Adrenal gland (tissue), 19 donors: ENCODE measurements at places on chromosomes 5 and 9. TPM values are rescaled to one million over a fixed set of nuclear protein-coding genes. Genes with fewer than 3 reads are reported as not detected.
A peak's percentile ranks its signal among the peaks of the same experiment; 100 is the strongest.

The LEAP2 gene
- total RNA-seq = 1.7 TPM

The C6 gene
- total RNA-seq = 6.1 TPM

The HTR4 gene
- 1.4 TPM for total RNA-seq

The OLFM1 gene
- total RNA-seq = 10.8 TPM

The REXO4 gene
- total RNA-seq = 23.0 TPM

The ANKRD31 gene
- 0.78 TPM for total RNA-seq

- DNase-seq = no peak
Observed at GRCh38 chr5:107812570-107813141, 141.9 kb upstream of the EFNA5 start.

- DNase-seq = no peak
Observed at GRCh38 chr9:81224166-81225081, 464.9 kb downstream of the TLE1 start.

DNA sequence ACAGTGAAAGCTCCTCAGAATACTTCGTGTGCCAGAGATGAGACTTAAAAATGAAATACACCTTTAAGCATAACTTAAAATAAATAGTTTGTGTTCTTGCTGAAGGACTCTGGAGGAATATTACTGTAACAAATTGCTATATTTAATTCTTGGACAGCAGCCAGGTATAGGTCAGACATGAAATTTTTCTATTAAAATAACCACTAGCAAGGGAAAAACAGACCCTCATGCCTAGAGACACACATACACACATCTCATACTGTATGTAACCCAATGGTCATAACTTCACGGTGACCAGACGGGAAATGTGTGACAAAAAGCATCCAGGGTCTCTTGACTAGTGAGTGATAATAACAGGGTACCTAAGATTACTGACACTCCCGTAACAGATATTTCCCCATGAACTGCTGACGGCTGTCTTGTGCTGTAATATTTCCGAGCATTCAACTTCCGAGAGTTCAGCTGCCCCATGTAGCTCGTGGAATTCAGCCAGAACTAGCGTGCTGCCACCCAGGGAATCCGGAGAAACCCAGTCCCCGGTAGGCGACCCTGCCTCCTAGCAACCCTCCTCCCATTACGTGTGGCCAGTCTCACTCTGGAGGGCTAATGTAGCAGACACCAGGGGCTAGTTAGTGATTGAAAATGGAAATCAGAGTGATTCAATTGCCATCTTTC, 2295.1 kb upstream of the WWC1 start:
- no peak for DNase-seq

GRCh38 chr5:127187706-127188105, 102.9 kb upstream of the MEGF10 start:
- peak; percentile 8 for DNase-seq

- no peak for DNase-seq
Observed at GRCh38 chr5:82597437-82597836, 319.3 kb upstream of the RPS23 start.

DNA sequence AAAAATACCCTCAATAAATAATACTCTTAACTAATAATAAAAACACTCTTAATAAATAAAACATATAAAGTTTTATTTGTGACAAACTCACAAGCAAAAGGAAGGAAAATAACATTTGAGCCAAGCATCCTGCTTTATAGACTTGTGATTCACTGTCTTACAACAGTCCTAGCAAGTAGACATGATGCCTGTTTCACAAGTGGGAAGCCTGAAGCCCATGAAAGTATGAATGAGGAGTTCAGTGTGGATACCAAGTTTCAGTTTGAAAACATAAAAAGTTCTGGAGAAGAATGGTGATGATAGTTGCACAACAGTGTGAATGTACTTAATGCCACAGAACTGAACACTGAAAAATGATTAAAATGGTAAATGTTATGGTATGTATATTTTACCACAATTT, 10.9 kb downstream of the HABP4 start:
- DNase-seq = no peak

DNA sequence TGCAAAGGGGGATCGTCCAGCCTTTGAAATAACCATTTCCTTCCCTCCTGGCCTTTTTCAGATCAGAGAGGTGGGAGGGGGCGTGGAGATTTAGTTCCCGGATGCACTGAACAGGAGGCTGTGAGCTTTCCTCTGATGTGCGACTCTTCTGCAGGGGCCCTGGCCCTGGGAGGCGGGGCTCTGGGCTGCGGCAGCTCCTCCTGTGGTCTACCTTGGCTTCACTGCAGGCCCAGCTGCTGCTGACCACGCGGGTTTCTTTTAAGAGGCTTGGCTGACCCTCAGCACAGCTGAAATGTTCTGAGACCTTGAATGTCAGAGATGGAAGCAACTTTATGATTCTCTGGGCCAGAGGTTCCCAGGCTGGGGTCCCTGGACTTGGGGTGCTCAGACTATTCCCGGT, 27.0 kb upstream of the COL15A1 start:
- peak; percentile 67 for DNase-seq

DNA sequence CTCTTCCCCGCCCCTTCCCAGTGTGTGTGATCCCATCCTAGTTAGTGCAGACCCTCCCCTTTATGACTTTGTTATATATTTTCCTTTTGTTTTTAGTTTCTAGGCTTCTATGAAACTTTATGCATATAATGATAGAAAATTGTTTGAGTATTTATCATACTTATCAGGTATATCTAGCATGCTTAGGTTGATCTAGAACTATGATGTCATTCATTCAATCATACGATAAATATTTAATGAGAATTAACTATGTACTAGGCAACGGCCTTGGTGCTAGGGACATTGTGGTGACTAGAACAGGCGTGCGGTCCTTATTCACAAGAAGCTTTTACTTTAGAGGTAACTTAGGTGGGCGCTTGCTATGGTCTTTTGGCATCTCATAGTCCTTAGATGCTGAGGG, 13.6 kb upstream of the ANKRD55 start:
- DNase-seq = no peak

GRCh38 chr9:132006677-132007370, 72.8 kb downstream of the MED27 start:
- no peak for DNase-seq

DNA sequence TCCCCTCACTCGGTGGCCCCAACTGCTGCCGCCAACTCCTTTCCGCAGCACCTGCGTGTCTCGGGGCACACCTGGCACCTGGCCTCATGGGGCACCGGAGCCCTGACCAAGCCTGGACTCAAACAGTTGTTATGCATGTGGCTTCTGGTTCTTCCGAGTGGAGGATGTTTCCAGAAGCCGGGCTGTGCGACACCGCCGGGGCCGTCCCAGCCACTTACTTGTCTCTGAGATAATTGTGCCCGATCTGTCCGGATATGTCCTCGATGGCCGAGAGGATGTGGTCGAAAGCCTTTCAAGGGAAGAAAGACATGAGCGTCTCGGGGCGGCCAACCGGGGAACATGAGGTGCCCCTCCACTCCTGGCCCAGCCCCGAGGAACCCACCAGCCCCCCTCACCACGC, 38.4 kb downstream of the EXOC3 start:
- DNase-seq = no peak

DNA sequence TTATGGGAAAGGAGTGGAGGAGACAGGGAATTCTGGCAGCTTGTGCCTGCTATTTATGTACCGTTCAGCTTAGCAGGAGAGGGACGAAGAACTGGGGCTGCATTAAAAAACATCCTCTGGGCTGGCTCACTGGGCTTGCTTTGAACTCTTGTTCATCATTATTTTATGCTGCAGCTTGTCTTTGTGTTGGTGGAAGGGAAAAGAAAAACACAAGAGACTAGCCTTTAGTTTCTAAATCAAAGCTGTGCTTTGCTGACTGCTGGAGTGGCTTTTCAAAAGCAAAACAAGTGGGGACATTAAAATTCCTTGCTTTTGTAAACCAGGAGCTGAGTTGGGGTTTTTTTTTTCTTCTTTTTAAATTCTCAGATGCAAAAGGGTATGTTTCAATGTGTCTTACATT, 5.9 kb upstream of the RGMB start:
- no peak for DNase-seq

- no peak for DNase-seq
Observed at GRCh38 chr9:135544981-135545635, 818 bp upstream of the OBP2A start.

DNA sequence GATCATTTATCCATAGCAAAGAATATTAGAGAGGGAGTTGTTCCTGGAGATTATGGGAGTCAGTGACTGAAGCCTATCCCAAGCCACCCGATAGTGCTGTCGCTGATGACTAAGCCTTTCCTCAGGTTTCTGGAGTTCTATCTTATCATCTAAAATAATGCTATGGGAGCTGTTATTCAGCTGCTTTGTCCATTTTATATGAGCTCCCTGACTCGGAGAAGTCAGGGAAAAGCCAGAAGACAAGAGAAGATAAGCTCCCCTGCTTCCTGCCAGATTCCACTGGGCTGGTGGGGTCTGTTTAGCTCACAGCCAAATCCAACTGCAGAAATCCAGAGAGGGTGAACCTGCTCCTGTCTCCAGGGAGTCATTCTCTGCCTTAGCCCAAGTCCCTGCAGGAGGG, 148.2 kb downstream of the DROSHA start:
- no peak for DNase-seq

DNA sequence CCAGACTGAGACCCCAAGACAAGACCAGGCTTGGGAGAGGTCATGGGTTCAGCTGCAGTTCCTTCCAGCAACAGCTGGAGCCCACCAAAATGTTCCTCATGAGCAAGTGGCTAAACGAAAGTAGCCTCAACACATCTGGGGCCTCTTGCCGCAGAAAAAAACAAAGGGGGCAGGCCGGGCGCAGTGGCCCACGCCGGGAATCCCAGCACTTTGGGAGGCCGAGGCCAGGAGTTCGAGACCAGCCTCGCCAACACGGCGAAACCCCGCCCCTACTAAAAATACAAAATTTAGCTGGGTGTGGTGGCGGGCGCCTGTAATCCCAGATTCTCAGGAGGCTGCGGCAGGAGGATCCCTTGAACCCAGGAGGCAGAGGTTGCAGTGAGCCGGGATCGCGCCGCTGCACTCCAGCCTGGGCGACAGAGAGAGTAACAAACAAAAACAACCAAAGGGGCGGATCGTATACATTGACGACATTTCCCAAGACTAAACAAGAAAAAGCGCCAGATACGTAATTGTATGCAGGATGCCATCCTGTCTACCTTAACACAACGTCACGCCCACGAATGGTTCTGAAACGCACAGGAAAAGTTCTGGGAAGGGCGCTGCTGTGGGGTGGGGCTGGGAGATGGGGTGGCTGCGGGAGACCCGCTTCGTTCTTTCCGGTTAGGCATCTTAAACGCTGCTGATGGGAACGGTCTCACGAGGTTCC, 1.7 kb downstream of the INPP5E start:
- no peak for DNase-seq
